ENCODE measurements at places on chromosomes 6 and 20.

- no peak for DNase-seq
These were observed 50.8 kb downstream of the OR2B2 start for GRCh38 chr6:27861276-27861840.

DNA sequence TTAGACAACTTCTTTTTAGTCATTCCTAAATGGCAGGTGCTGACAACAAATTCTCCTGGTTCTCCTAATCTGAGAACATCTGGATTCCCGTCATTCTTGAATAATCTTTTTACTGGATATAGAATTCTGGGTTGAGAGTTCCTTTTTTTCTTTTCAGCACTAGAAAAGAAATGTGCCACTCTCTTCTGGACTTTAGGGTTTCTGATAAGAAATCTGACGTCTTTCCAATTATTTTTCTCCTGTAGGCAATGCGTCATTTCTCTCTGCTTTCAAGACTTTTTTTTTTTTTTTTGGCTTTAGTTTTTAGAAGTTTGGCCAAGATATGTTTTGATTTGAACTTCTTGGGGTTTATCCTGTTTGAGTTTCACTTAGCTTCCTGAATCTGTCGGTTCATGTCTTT lies 66.1 kb upstream of the RNF24 start:
- no peak for DNase-seq

DNA sequence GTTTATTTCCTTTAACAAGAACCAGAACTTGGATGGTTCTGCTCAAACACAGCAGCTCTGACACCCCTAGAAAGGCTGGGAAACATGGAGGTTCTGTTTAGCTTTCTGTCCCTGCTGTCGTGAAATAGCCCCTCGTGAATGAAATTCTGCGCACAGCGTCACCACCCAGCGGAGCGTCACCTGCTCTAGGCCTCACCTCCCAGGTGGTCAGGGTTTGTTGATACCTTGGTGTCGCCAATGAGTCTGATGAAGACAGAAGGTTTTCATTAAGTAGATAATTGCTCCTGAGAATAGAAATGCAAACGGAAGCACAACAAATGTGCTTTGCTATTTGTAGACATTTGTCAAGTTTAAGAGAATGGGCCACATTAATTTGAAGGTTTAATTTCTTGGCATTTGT lies 135.1 kb downstream of the EDN3 start:
- no peak for DNase-seq

DNA sequence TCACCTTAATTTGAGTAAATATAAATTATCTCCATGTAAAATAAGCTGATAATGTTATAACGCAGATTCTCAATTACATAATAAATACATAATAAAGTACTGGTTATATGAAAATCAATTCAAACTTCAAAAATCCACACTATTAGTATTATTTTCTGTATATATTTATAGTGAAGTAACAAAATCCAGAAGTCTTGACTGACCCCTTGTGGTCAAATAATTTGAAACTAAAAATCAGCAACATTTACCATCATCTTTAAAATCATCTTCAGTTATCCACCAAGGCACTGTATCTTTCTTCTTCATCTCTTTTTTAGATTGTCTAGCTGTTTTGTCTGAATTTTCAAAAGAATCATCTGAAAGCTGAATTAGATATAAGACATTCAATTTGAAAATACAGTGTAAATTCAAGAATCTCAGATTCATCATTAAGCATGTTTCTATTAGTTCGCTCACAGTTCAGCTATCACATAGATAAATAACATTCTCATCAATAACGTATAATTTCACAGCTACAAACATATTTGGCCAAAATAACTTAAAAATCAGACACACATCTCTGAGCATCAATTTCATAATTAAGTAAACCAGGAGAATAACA lies 6.5 kb downstream of the CEP162 start:
- DNase-seq: no peak

DNA sequence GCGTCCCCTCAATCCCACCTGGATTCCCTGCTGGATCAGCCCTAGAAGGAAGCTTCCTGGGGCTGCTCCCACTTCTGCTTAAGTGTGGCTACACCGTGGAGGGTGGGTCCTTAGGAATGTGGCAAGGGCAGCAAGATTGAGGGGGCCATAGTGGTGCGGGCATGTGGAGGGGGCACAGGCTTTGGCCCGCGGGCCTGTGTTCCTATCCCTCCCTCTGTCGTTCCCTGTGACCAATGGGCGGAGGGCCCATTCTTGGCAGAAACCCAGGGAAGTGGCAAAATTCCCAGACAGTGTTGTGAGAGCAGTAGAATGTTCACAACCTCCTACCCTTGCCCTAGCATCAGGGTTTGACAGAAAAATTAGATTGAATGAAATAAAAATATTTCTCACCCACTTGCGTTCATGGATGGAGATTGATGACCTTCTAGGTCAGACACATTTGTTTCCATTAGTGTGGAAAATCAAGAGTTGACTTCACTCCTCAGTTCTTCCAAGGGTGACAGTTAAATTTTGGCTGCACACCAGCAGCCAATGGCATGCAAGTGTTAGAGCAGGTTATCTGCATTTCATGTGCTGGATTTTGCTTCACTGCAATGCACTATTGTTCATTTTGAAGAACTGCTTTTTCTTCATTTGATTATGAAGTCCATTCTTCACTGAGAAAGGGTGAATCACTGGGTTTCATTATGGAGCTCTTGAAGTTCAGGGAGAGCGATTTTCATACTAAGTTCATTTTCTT lies 49.3 kb upstream of the AHI1 start:
- DNase-seq: no peak

GRCh38 chr6:47157653-47158219 lies 115.6 kb upstream of the ADGRF1 start:
- no peak for DNase-seq

- no peak for DNase-seq
These were observed 41.9 kb downstream of the ELOVL5 start for GRCh38 chr6:53306819-53307347.

DNA sequence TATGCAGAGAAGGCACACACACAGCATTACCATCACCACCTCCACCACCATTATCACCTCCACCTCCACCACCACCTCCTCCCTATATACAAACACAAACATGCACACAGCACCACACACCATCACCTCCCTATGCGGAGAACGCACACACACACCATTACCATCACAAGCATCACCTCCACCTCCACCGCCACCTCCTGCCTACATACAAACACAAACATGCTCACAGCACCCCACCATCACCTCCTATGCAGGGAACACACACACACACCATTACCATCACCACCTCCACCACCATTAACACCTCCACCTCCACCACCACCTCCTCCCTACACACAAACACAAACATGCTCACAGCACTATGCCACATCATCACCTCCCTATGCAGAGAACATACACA lies 236.5 kb upstream of the AFDN start:
- DNase-seq: no peak

GRCh38 chr20:39829661-39830060 lies 859.4 kb downstream of the MAFB start:
- DNase-seq: no peak

GRCh38 chr20:38961530-38962043 lies 557 bp upstream of the DHX35 start:
- peak; percentile 38 for DNase-seq

- no peak for DNase-seq
These were observed 75.1 kb downstream of the IRAK1BP1 start for GRCh38 chr6:78942446-78942845.

- no peak for DNase-seq
These were observed 6.4 kb downstream of the HLA-DPA1 start for GRCh38 chr6:33066917-33067521.

GRCh38 chr20:5600982-5601381 lies 149.2 kb upstream of the SHLD1 start:
- no peak for DNase-seq

DNA sequence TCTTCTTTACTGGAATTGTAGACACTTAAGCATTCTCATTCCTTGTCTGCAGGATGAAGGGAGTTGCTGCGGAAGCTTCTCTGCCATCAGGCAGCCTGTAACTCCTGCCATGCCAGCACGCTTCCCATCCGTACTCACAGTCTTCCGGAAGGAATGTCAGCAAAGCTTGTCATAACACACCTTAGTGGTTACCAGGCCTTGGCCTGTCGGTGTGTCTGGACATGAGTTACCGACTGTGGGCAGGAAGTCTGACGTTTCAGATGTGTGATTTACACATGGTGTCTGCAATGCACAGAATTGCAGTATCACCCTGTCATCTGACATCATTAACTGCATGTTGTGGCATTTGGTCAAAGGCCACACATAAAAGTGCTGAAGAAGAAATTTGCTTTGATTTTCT lies 102.2 kb downstream of the SLC24A3 start:
- DNase-seq: no peak

DNA sequence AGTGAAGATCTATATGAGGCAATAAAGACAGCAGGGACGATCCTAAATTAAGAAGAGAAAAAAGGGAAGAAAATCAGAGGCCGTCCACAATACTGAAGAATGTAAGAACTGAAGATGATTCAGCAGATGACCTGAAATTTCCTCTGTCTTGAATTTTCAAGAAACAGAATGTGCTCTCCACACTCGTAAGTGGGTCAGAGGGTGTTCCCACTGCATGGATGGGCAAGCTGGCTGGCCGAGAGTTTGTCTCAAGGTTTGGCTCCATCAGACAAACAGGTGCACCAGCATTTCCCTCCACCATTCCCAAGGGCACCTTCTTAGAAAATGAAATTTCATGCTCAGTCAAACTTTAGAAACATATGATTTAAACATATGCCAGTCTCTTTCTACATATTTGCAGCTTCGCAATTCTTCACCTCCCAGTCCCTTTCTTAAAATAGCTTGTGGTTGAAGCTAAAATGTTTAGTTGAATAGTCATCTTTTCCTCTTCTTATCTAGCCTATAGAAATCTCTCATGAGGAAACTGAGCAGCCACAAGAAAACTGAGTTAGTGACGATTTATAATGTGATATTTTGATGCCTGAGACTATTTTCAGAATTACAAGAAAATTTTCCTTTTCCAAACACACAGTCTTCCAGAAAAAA lies 576.4 kb downstream of the PRKN start:
- DNase-seq: no peak

- DNase-seq: no peak
These were observed 16.5 kb downstream of the EYA4 start for GRCh38 chr6:133257545-133258105.

GRCh38 chr20:45336530-45337366 lies 11.5 kb downstream of the SDC4 start:
- no peak for DNase-seq

DNA sequence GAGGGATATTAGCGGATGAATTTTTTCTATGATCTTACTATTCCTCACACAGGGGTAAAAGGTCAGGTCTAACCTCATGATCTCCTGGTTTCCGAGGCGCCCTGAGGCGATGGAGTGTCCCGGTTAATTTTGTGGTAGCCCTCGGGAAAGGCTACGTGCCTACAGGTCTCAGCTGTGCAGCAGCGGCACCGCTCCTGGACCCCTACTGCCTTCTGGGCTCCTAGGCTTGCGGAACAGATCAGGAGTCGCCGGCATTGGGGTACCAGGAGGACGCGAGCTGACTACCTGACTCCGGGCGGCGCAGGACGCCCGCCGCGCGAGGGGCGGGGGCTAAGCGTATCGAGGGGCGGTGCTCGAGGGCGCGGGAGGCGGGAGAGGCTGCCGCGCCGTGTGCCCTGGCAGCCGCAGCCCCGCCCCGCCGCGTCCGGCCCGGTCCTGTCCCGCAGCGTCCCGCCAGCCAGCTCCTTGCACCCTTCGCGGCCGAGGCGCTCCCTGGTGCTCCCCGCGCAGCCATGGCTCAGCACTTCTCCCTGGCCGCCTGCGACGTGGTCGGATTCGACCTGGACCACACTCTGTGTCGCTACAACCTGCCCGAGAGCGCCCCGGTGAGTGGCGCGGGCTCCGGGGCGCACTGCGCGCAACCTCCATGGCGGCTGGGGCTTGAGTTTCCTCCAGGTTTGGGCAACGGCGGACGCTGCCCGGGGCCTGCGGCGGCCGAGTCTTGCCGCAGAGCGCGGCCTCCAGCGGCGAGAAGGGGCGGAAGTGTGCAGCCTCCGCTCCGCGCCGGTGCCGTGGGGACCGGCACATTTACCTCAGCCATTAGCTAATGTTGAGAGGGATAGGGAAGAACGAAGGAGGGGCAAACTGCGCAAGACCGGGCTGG lies at the start of gene NT5DC1:
Gene NT5DC1 (plus strand): TSS at position 435 of the 883 bp plus-strand sequence. CDS start 78 bp downstream, at position 513.
- DNase-seq: peak; percentile 88

DNA sequence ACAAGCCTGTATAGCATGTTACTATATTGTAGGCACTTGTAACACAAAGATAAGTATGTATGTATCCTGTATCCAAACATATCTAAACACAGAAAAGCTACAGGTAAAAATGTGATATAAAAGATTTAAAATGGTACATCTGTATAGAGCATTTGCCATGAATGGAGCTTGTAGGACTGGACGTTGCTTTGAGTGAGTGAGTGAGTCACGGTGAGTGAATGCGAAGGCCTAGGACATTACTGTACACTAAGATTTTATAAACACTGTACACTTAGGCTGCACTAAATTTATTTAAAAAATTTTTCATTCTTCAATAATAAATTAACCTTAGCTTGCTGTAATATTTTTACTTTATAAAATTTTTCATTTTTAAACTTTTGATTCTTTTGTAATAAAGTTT lies 136.9 kb downstream of the NKAIN2 start:
- DNase-seq: no peak

GRCh38 chr6:105209950-105210706 lies 30.3 kb upstream of the POPDC3 start:
- no peak for DNase-seq

DNA sequence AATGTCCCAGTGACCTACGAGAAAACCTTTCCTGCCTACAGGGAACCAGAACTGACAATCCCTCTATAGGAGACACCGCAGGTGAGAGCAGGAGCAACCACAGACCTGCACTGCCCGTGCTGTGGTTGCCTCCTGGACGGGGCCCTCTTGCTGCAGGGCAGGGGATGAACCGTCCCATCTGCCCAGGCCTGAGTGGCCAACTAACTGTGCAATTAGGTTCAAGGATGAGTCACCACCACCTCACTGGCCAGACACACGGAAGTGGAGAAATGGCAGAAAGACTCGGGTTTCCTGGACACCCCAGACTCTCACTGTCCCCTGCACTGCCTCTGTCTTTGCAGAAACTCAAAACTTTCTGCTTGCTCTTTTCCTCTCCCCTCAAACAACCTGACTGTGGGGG lies 13.8 kb upstream of the HLA-G start:
- DNase-seq: no peak

DNA sequence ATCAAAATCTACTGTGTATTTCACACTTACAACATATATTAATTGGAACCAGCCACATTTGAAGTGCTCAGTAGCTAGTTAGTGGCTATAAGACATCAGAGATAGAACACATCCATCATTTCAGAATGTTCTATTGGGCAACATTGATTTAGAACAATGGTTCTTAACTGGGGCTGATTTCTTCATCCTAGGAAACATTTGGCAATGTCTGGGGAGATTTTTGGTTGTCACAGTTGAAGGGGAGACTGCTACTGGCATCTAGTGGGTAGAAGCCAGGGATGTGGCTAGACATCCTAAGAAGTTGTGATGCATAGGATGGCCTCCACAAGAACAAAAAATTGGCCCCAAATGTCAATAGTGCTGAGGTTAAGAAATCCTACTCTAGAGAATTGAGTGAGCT lies 132.5 kb downstream of the OLIG3 start:
- DNase-seq: no peak

- DNase-seq: no peak
These were observed 7.2 kb upstream of the TRIB3 start for GRCh38 chr20:373171-373890.

Data from activated CD4-positive, alpha-beta T cell treated with anti-CD3 and anti-CD28 coated beads, Interleukin-2, amount 50 U/mL, for 48 hours (primary cell).